ENCODE measurements at places on chromosomes 4 and X. TPM values are rescaled to one million over a fixed set of nuclear protein-coding genes. Genes with fewer than 3 reads are reported as not detected.

OPRPN gene
- not detected for total RNA-seq

NAT8L gene
- 0.46 TPM for total RNA-seq

RBMX2 gene
- 16.0 TPM for total RNA-seq

UGT8 gene
- total RNA-seq = 2.8 TPM

KLB gene
- total RNA-seq = 0.87 TPM

NXF2 gene
- not detected for total RNA-seq

SHROOM4 gene
- total RNA-seq = 43.5 TPM

KLHL13 gene
- total RNA-seq = 0.58 TPM
